Central memory CD4-positive, alpha-beta T cell (primary cell): ENCODE measurements at places on chromosomes 11 and 22.
A peak's percentile ranks its signal among the peaks of the same experiment; 100 is the strongest.

- DNase-seq = no peak
Observed at GRCh38 chr11:66228521-66228920, 39.9 kb upstream of the RAB1B start.

GRCh38 chr11:34238533-34238932, 119.3 kb downstream of the ABTB2 start:
- DNase-seq = no peak

DNA sequence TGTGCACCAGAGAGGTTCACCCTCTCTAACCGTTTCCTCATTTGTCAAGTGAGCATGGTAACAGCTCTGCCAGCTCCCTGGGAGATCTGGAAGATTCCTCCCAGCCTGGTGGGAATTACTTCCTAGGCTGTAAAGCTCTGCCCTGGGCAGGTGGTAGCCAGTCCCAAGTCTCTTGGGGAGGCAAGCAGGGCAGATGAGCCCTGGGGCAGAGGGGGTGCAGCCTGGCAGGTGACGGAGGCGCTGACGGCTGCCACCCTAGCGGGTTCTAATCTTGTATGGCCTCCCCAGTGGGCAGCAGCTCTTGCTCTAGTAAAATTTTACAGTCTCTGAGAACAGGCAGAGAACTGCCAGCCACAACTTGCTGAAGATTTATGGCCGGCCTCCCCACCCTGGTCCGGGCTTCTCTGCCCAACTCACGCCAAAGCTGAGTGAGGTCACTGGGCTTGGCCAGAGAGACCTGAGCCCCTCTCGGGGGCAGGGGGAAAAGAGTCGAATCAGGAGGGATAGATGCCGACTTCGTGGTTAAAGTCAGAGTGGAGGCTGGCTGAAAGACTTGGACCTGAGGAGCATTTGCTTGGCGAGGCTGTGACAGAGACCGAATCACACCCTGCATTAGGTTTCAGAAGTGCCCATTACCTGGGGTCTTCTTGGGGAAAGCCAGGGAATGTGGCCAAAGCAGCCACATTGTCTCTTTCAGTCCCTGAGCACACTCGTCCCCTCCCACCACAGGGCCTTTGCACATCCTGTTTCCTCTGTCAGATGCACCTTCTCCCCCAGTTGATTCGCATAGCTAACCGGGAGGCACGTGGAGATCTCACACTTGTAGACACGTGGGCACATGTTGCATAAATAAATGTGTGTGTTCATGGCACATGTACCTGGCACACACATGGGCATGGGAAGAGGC, 188.2 kb downstream of the MN1 start:
- no peak for DNase-seq

DNA sequence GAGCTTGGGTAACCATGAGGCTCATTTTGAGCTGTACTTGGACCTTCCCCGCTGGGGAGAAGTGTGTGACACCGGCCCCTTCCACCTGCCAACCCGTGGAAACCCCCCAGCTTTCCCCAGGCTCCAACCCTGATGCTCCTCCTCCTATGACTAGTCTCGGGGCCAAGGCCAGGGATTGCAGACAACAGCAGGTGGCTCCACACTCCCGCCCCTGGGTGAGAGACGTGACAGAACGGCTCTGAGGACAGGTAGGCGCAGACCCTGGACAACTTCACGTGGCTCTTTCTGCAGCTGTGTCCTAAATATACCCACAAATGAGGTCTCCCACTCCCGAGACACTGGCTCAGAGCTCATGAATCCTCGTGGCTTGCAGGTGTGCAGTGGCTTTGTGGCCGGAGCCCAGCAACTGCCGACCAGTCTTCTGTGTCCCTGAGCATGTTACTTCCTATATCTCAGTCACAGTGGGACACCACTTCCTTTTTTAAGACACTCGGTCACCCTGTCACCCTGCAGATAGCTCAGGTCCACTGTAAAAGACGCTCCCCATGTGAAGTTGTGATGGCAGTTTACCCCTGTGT, 55.2 kb downstream of the NECTIN1 start:
- no peak for DNase-seq

- DNase-seq = no peak
Observed at GRCh38 chr11:47314992-47315391, 37.5 kb downstream of the MYBPC3 start.

- no peak for DNase-seq
Observed at GRCh38 chr11:108025387-108026080, 16.8 kb downstream of the CUL5 start.

DNA sequence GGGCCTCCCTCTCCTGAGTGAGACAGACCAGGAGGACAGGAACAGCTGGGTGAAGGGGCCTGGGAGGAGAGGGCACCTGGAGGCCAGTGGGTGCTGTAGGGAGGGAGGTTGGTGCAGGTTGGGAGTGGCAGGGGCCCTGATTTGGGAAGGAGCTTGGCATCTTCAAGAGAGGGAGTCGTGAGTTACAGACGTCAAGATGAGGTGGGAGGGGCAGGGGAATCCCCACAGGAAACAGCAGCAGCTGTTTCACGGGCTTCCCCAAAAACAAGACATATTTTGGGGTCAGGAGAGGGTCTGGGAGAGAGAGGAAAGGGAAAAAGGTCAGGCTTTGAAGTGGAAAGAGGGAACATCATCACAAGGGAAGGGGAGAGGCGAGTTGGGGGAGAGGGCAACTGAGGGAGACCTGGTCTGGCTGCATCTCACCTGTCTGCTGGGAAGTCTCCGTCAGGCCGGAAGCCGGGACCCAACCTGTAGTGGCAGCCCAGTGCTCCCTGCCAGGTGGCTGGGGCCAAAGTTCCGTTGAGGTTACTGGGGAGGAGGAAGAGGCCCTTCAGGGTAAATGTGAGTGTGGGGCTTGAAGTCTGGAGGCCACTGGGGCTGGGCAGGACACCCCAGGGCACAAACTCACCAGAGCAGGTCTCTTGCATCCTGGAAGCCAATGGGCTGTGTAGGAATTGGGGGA, 4.4 kb downstream of the NAALADL1 start:
- peak; percentile 35 for DNase-seq

GRCh38 chr11:4891996-4892640, 10.4 kb downstream of the OR51T1 start:
- DNase-seq = no peak

- DNase-seq = no peak
Observed at GRCh38 chr11:66556086-66556485, 9.4 kb downstream of the ACTN3 start.

GRCh38 chr11:20207781-20208621, 47.7 kb upstream of the DBX1 start:
- no peak for DNase-seq

DNA sequence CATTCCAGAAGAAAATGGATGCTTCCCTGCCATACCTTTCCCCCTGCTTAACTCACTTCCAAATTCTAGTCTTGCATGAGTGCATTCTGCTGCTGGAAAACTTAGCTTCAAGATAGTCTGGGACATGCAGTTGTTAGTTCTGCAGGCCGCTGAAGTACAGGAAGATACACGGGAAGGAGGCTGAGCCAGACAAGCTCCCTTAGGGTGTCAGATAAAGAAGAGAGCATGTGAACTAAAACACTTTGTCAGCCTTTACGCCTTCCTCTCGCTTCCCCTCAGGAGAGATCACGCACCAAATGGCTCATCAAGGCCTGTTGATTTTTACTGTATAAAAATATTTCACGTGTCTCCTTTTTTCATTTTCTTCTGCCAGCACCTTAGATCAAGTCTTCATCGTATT, 420.7 kb downstream of the INSC start:
- DNase-seq = no peak

DNA sequence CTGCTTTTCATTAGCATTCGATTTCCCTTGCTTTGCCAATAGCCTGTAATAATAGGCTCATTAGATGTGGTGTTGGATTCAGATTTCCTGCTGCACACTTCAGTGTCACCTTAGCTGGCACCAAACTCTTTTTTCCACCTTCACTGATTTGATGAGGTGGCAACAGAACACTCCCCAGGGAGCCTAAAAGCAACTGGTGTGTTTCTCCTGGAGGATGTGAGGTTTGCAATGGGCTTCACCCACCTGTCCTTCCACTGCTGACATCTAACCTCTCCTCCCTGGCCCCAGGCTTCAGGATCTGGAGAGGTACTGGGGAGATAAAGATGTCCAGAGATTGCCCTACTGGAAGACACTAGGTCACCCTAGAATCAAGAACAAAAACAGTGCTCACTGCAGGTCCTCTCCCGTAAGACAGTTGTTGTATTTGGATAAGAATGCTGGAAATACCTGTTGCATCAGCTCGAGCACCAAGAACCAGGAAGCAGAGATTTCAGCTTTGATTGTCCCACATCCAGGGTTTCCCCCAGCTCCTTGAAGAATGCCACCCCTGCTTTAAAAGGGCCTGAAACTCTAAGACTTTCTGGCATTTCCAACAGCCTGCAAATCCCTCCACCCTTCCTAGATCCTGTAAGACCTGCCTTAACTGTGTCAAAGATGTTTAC, 96.9 kb downstream of the SLC1A2 start:
- no peak for DNase-seq

GRCh38 chr22:37345863-37346504, 63.7 kb downstream of the CYTH4 start:
- no peak for DNase-seq

GRCh38 chr11:29530961-29531360, 485.9 kb downstream of the KCNA4 start:
- DNase-seq = no peak

DNA sequence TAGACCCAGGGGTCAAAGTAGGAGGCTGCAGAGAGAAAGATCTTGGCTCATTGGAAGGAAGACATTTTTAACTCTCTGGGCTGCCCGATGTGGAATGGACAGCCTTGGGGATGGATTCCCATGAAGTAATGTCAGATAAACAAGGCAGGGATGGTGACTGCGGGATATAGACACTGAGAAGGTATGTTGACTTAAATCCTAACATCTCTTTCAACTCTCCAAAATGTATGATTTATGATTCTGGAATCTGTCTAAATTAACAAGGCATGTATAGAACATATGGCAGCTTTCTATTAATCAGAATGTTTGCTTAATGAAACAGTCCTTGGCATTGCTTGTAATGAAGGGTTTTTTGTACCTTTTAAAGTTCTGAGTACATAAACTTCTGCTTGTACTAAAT, 56.1 kb upstream of the VSTM5 start:
- DNase-seq = no peak

DNA sequence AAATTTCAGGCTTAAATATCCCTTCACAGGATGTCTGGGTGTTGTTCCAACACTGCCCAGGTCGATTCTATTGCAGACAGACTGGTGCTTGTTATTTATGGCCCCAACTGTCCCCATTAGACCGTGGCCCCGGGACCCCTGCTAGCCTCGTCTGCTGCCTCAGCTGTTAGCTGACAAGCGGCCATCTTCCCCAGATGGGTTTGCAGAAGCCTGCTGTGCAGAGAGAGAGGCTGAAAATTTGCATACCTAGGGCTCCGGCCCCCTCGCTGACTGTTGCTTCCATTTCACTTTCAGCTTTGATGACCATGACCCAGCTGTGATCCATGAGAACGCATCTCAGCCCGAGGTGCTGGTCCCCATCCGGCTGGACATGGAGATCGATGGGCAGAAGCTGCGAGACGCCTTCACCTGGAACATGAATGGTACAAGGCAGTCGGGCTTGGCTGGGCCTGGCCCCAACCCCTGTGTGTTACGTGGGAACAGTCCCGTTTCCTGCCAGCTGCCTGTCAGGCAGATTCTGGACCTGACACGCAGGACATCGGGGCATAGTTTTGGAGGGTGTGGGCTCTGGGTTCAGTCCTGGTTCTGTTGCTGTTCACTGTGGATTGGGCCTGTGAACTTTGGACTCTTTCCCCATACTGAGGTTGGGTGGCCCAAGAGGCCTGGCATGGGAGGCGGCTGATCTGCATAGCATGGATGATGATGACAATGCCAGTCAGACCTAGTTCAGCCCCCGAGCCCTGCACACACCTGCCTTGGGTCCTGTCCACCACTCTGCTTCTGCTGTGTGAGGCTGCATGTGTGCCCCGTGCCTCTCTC, 16.4 kb downstream of the SMARCB1 start:
- DNase-seq = no peak

DNA sequence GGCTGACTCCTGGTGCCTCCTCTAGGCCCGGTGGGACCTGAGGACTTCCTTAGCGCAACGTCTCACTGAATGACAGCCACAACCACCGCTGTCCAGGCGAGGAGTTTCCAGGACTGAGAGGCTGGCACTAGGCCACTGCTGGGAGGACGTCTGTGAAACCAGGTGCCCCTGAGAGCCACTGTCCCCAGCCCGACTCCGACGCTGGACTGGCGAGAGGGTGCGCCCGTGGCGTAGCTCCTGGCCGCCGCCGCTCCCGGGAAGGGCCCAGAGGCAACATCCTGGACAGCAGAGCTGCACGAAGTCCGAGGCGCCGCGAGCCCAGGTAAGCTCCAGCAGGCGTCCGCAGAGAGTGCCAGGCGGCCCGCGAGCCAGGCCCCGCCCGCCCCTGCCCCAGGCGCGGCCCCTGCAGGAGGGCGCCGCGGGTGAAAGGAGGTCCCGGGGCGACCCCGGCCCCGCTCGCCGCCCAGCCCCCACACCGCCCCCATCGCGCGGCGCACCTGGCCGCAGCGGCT, 525 bp downstream of the DGCR2 start:
- peak; percentile 8 for DNase-seq

GRCh38 chr22:41543854-41544670, at the start of gene POLR3H:
Gene POLR3H, minus strand, starts transcription at chr22:41544470. Its CDS starts 369 bp downstream, at chr22:41544101.
- DNase-seq = peak; percentile 94

GRCh38 chr11:60343094-60343704, 16.1 kb downstream of the MS4A6E start:
- no peak for DNase-seq
